ENCODE measurements at places on chromosomes 3 and 15.

- no peak for DNase-seq
Observed at GRCh38 chr3:139107424-139108252, 62.9 kb upstream of the PRR23C start.

GRCh38 chr15:72368899-72369298 lies 6.9 kb downstream of the HEXA start:
- DNase-seq = no peak

GRCh38 chr15:39270221-39270855 lies 310.5 kb upstream of the THBS1 start:
- DNase-seq = no peak

DNA sequence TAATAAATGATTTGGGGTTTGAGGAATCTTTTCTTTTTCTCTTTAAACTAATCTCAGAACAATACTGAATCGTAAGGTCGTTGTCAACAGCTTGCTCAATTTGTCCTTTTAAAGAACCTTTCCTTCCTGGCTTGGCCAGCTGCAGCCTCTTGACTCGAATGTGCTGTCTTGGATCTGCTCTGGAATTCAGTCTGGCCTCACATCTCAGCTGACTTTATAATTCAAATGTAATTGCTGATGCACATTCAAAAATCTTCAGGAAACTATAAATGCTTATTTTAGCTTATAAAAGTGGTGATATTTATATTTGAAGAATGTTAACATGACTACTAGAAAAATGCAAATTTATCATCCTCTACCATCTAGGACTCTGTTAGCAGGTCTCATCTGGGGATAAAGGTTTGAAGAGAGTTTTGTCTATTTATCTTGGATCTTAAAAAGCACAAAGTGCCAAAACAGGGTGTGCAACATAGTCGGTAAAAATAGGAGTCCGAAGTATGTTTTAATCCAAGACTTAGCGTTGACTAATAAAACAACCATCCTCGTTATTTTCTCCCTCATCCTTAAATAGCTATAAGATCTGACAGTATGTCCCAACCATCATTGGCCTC lies 1035.2 kb downstream of the MCTP2 start:
- no peak for DNase-seq

DNA sequence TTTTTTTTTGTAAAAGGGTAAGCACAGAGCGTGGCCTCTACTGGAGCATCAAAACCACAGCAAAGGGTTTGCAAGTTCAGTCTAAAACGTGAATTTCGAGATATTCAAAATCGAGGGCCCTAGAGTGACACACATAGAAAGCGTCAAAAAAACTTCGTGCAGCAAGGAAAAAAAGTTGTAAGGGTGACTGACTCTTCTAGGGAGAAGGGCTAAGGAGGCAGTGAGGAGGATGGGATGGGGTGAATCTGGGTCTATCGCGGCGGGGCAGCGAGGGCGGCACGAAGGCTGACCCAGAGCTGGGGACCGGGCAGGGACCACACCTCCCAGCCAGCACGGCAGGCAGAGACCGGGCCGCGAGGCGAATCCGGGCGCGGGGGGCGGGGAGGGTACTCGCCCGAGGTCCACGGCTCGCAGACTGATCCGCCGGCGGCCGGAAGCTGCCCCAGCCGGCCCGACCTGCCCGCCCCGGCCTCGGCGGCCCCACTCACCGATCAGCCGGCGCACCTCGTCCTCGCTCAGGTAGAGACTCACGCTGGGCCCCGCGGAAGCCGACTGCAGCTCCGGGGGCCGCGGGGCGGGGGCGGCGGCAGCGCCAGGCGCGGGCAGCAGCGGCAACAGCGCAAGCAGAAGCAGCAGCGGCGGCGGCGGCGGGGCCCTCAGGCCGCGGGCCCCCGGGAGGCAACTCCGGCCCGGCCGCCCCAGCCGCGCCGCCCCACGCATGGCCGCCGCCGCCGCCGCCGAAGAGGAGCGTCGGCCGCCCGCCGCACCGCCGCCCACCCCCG lies 533 bp downstream of the RYK start:
- DNase-seq = no peak

DNA sequence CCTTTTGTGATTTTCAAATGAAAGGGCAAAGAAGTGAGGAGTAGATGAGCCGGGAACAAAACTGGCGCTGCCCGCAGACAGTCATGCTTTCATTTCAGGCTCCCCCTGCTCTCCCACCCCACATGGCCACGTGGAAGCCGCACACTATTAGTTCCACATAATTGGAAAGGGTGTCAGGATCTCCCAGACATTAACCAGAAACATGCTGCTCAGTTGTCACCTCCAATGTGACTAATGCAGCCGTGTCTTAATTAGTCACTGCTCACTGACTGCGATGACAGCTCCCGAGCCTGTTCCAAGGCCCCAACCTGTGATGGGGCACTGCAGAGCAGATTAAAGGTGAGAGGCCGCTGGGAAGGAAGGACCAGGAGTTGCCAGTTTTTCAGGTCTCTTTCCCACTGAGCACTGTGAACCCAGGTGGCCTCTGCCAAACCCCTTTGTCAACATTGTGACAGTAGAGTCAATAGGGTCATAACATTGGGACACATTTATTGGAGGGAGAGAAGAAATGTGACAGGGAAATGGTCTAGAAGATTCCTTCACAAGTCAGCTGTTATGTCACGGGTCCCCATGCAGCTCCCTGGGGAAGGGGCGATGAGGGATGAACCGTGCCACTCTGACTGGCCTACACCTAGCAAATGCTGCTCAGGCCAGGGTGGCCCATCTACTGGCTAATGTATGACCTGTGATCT lies 38.6 kb upstream of the SFMBT1 start:
- DNase-seq = no peak

DNA sequence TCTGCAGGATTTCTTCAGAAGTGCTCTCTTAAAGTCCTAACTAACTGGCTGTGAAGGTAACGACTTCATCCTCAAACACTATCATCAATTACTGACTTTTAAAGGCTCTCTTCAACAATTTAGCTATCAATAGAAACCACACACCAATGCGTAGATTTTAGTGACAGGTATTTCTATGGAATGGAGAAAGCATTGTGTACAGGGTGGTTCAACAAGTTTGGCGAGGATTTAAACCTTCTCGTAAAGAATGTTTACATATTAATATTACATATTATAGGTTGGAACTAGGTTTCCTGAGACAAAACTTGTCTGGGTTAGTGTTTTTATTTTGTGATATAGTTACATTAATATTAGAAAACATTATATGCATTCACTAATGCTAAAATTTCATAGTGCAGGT lies 233.6 kb downstream of the CHL1 start:
- no peak for DNase-seq
